ENCODE measurements at places on chromosomes 1 and 21.

- DNase-seq, result no peak
These were observed 254.7 kb downstream of the USH2A start for GRCh38 chr1:216168546-216168945.

GRCh38 chr1:60394436-60394835 is 320.9 kb upstream of the C1orf87 start:
- no peak for DNase-seq

- DNase-seq, result no peak
These were observed 964.6 kb downstream of the BRINP3 start for GRCh38 chr1:189513091-189513490.

- no peak for DNase-seq
These were observed 183.4 kb downstream of the ZNF281 start for GRCh38 chr1:200226268-200226968.

- no peak for DNase-seq
These were observed 1.2 kb downstream of the KRTAP10-4 start for GRCh38 chr21:44574457-44575306.

DNA sequence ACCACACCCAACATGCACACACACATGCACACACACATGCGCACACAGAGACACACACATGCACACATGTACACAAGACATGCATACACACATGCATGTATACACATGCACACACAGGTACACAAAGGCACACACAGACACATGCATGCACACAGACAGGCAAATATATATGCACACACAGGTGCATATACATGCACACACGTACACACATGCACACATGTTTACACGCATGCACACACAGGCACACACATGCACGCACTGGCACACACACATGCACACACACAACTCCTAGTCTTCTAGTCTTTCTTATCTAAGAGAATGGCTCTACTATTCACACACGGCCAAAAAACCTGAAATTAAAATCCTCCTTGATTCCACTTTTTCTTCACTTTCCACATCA is 222.7 kb upstream of the PLD5 start:
- DNase-seq, result no peak

GRCh38 chr1:90186506-90187322 is 191.8 kb downstream of the ZNF326 start:
- DNase-seq, result no peak

DNA sequence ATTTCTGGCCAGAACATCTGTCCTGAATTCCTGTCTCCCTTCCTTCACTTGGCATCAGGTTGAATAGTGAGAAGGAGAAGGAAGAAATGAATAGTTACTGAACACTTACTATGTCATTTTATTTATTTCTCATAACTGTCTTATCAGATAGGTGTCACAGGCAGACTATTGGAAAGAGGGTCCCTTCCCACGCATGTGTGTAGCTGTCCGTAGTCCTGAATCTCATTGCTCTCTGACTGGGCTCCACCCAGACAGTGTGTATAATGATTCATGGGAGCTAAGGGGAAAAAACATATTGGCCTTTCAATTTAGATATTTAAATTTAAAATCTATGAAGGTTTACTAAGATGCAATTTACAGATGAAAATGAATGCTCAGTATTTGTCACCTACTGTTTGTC is 86.1 kb downstream of the OMA1 start:
- no peak for DNase-seq

GRCh38 chr1:191818198-191818597 is 340.1 kb upstream of the RGS18 start:
- DNase-seq, result no peak

- no peak for DNase-seq
These were observed 32.8 kb upstream of the DNASE2B start for GRCh38 chr1:84365225-84366221.

DNA sequence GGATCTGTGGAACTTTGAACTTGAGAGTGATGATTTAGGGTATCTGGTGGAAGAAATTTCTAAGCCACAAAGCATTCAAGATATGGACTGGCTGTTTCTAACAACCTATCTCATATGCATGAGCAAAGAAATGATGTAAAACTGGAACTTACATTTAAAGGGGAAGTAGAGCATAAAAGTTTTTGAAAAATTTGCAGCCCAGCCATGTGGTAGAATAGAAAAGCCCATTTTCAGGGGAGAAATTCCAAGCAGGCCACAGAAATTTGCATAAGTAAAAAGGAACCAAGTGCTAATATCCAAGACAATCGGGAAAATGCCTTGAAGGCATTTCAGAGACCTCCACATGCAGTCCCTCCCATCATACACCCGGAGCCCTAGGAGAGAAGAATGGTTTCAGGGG is 15.7 kb downstream of the RIIAD1 start:
- DNase-seq, result no peak

DNA sequence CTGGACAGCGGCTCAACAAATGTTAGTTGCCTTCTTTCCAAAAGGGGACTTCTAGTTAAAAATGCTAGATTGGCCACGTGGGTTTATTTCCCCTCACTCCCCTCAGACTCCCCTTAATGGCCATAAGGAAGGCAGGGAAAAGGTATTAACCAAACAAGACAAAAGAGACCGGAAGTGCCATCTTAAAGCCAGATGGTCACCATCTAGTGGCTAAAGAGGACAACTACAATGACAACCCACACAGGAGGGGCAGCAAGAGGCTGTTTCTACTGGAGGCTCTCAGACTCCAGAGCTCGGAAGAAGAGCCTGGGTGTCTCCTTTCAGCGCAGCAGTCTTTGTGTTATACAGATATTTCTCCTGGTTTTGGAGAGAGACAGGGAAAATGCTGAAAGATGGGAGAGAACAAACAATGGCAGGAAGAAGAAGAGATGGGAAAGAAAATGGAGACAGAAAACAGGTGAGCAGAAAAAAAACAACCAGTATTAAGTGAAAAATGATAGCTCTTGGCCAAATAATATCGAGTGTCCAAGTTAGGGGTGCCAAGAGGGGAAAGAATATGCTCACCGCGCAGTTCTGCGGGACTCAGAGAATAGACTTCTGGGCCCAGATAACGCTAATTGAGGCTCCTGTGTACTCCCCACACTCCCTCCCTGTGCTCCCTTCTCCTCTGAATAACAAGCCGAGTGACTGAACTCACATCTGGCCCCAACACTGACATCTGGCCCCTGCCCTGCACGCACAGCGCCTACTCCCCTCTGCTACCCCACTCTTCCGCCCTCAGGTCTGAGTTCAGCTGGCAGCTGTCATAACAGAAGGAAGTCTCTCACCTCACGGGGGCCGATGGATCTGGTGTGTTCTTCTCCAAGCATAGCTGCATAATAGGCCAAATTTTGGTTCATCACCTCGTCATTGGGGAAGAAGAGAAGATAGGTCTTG is 9.6 kb downstream of the P3H1 start:
- DNase-seq, result no peak

GRCh38 chr1:210541680-210542358 is 213.1 kb downstream of the HHAT start:
- DNase-seq, result no peak

DNA sequence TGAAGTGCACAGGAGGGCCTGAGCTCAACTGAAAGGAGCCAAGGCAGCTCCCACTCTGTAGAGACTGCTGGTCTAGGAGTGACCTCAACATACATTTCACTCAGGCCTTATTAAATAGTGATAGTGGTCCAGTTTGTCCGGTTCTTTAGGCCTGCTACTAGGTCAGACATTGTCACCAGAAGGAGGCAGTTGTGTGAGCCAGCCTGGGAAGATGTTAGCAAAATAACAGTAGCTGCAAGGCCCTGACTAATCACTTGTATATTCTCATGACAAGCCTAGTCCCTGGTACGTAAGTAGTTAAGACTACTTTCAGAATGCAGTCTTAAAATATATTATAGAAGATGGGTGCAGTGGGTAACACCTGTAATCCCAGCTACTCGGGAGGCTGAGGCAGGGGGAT is 264.0 kb upstream of the CAMK1G start:
- DNase-seq, result no peak

DNA sequence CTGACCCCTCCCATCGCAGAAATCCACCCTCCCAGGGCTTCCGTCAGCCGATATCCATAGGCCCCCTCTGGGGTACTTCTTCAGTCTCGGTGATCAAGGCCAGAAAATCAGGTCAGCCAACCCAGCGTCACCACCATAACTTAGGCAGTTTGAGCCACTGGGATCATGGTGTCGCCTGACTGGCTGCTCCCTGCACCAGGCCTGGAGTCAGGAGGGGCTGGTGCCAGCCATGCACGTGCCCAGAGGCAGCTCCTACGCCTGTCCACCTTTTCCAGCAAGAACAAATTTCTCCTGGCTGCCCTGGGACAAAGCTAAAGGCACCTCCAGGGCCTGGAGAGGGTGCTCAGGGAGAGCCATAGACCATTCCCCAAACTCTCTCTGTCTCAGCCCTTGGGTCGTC is 4.8 kb upstream of the CTRC start:
- DNase-seq, result no peak

DNA sequence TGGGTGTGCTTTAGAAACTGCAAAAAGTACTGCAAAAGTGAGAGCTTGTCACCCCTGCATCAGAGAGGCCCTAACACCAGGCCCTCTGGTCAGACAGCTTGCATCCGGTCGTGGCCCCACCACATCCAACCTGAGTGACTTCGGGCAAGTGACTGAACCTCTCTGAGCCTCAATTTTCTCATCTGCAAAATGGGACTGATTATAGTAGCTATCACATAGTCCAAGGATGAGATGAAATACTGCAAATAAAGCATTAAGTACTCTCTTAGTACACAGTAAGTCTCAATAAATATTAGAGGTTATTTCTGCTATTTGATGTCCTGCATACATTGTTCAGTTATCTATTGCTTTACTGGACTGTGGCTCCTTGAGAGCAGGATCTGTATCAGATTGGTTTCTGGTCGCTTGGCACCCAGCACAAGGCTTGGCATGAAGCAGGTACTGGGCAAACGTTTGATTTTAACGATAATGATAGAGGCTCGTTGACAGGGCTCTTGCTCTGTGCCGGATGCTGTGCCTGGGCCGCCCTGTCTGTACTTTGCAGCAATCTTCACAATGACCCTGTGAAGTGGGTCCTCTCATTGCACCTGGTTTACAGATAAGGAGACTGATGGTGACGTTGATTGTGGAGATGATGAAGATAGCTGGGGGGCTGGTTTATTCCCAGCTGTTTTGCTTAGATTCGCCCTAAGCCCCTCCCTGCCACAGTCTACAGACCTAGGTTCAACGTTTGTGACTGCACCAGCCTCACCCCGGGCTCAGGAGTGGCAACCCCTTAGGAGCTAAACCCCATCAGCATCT is 43.6 kb downstream of the RAP1GAP start:
- no peak for DNase-seq

DNA sequence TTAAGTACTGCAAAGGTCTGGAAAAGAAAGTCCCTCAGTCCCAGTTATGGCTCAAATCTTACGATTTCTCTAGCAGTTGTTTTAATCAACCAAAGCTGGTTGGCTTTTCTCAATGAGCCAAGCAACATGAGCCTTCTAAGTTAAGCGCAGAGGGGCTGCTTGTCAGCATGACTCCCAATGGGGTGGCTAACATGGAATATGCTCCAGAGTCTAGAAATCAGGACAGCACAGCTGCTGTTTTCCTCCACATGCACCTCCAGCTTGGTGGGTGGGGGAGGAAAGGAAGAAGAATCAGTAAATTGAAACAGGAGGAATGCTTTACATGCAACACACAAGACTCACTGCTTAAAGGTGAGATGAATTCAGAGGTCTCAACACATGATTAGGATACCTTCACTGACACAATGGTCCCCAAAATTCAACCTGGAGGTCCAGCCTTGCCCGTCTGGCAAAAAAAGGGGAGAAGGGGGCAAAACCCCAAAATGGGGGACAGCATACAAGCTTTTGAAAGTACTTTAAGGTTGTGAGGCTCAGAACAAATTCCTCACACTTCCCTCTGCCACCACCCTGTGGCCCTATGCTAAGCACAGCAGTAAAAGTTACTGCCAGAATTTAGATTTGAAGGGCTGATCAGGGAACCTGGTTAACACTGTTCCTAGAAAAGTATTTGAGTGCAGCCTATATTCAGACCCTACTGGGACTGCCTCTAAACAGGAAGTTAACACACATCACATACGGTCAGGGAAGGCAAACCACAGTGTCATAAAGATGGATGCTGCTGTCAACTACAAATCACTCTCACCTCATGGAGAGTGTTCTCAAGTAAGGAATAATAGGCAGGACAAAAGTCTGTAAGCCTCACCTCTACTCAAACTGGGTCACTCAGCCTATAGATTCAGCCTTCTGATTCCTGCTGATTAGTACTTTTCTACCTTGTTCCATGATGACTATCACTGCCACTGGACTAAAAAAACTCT is 2.6 kb downstream of the GATAD2B start:
- DNase-seq, result no peak

DNA sequence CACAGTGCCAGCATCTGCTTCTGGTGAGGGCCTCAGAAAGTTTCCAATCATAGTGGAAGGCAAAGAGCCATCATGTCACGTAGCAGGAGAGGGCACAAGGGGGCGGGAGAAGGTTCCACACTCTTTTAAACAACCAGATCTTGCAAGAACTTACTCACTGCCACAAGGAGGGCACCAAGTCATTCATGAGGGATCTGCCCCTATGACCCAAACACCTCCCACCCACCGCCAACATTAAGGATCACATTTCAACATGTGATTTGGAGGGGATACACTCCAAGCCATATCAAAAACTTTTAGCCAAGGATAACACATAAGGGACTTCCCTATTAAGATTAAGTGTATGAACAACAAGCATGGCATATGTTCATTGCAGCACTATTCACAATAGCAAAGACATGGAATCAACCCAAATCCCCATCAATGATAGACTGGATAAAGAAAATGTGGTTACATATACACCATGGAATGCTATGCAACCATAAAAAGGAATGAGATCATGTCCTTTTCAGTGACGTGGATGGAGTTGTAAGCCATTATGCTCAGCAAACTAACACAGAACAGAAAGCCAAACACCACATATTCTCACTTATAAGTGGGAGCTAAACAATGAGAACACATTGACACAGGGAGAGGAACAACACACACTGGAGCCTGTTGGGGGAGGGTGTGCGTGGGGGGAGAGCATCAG is 19.9 kb upstream of the SLC35F3 start:
- DNase-seq, result no peak

Data from cerebellar nuclear complex (tissue), 1 donor.